ENCODE measurements at places on chromosomes 5 and 9.

GRCh38 chr9:102975251-102975650 is 19.9 kb upstream of the CYLC2 start:
- no peak for ATAC-seq

DNA sequence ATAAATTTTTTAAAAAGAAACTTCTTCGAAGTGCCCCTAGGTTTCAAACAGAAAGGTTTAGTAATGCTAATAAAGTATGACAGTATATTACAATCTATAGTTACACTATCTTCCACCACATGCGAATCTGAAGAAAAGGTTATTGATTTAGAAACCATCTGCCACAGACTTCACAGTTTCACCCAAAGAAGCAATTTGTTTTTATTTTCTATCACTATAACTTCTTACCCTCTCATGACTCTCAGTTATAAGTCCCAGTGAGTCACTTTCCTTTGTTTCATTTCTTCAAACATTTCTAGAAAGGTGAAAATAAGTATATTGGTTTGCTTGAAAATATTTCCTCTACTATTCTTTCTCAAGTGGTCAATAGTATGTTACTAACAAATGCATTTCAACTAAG is 93.6 kb downstream of the MCTP1 start:
- no peak for ATAC-seq

DNA sequence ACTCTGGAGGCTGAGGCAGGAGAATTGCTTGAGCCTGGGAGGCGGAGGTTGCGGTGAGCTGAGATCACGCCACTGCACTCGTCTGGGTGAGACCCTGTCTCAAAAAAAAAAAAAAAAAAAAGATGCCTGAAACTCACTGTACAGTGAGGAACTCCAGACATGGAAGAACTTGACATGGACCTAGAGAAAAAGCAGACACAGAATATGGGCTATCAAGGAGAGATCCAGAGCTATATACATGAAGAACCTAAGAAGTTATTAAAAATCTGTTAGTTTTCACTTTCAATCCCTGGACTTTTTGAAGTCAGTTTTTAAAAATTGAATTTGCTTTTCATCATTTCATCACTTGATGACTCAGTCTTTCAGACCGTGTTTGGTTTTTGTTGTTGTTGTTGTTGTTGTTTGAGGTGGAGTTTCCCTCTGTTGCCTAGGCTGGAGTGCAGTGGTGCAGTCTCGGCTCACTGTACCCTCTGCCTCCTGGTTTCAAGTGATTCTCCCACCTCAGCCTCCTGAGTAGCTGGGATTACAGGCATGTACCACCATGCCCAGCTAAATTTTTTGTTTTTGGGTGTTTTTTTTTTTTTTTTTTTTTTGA is 20.3 kb downstream of the PAIP2 start:
- no peak for ATAC-seq

DNA sequence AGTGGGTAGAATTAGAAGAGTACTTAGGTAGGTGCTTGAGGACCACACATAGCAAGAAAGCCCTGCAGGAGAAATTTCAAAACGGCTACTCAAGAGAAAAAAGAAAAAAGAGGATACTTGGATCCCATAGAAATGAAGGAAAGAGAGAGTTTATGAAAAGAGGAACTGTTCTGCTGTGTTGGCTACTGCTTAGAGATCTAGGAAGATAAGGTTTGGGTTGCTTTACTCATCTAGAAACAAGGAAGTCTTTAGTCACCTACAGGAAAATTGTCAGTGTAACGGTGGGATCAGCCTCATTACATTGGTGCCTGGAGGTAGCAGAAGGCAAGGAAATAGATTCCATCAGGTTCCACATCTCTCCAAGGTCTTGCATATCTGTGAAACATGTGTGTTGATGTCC is 14.8 kb upstream of the C5orf46 start:
- ATAC-seq = no peak

DNA sequence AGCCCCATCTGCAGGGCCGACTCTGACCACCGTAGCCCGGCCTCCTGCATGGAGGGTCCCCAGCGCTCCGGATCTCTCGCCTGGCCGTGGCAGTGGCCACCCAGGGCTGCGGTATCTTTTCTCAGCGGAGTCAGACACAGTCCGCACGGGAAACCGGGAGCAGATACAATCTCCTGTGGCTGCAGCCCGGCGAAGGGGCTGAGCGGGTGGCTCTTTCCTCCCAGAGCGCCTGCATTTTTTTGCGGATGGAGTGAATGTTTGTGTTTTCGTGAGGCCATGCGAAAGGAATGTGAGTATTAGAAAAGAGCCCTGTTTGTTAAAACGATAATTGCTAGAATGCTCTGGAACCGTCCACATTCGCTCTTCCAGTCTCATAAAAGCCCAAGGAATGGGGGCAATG is 53.4 kb upstream of the PTCH1 start:
- no peak for ATAC-seq

GRCh38 chr9:18710065-18710464 is 236.1 kb downstream of the ADAMTSL1 start:
- no peak for ATAC-seq

DNA sequence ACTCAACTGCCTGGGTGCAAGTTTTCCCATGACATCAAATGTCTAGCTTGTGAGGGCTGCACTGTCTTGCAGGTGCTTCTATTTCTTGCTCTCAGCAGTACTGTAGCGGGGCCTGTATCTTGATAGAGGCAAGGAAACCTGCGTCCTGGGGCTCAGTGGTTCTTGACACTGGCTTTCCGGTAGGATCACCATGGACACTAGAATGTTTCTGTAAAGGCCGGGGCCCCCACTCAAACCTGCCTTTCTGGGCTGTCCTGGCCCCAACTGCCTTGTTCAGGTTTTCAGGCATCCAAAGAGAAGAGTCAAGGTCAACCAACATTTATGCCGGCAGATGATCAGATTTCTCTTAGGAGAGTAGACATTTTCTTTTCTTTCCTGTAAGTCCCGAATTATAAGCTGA is 26.7 kb upstream of the TENT4A start:
- ATAC-seq = no peak

DNA sequence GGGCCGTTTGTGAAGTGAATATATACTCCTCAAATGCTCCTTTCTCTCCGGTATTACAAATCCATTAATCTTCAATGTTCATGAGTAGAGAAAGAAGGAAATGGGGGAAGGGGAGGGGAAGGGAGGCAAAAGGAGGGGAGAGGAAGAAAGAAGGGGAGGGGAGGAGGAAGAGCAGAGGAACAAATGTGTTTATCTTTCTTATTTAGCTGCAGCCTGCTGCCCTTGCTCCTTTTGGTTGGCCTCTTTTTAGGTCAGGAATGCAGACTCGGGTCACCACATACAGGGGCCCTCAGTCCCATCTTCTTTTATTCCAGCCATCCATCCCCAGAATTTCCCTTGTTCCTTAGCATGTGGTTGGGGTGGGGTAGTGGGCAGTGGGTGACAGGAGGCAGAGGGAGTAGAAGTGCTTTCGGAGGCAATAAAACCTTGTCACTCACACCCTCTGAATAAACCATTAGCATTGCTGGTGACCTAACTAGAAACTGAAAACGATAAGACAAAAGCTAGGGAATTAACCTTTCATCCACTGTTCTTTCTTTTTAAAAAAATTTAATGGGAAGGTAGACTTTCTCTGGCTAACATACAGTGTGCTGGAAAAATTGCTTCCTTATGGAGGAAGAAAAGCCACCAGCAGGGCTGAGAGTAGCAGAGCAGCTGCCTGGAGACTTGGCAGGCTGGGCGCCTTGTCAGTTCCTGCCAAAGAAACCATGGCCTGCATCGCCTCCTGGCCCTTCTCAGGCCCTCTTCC is 16.8 kb upstream of the PRLR start:
- no peak for ATAC-seq
